ENCODE measurements at places on chromosomes 1 and 21.

DNA sequence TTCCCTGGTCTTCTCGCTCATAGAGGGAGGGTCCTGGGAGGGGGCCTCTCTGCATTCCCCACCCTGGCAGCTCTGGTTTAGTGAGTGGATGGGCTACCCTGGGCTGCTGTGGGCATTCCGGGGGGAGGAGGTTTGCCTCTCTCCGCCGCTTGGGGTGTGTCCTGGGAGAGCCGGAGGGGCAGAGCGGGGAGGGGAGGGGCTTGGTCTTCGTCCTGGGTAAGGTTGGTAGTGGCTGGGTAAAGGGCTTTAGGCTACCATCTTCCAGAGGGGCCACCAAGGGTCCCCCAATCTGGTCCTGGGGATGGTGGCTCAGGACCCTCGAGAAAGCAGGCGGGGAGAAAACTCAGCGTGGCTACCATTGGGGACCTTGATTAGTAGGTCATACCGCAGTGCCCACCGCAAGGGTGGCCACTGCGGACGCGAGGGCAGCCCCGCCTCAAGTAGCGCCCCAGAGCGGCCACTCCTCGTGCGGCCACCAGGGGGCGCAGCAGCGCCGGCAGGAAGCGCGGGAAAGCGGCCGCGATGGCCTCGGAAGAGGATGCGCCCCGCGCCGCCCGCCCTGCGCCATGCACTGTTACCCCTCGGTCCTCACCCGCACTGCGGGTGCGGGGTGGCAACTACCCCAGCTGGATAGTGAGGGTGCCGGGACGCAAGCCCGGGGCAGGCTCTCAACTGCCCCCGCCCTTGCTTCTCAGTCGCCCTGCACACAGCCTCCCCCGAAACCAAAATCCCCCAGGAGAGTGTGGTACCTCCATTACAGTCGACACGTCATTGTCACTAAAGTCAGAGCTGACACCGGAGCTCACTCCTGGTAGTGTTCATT lies 44.1 kb upstream of the SLC25A33 start:
- peak; percentile 67 for DNase-seq

GRCh38 chr1:90761781-90762589 lies 44.9 kb upstream of the BARHL2 start:
- no peak for DNase-seq

GRCh38 chr1:199020904-199021303 lies 382.1 kb downstream of the PTPRC start:
- DNase-seq: no peak

GRCh38 chr1:222896630-222897526 lies 82.0 kb downstream of the DISP1 start:
- peak; percentile 61 for DNase-seq

GRCh38 chr1:246283771-246284410 lies 223.2 kb downstream of the SMYD3 start:
- DNase-seq: no peak

DNA sequence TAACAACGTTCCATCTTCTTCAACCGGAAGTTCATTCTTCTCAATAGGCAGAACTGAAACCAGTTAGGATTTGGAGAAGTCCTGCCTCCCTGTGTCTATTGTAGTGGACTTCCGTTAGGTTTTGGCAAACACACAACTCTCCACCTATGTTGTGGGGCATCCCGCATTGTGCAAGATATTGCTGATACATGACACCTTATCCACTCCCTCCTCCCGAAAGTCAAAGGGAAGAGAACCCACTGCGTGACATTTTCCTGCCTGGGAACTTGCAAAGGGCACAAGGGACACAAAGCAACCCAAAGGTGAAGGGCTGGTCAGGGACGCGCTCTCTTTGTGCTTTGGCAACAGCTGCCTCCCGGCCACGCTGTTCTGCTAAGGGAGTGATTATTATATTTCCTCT lies 164.8 kb downstream of the TPR start:
- DNase-seq: no peak

- DNase-seq: no peak
These were observed 1.7 kb downstream of the CNTN2 start for GRCh38 chr1:205044741-205045140.

GRCh38 chr1:244065960-244066388 lies 14.9 kb downstream of the ZBTB18 start:
- DNase-seq: peak; percentile 87

DNA sequence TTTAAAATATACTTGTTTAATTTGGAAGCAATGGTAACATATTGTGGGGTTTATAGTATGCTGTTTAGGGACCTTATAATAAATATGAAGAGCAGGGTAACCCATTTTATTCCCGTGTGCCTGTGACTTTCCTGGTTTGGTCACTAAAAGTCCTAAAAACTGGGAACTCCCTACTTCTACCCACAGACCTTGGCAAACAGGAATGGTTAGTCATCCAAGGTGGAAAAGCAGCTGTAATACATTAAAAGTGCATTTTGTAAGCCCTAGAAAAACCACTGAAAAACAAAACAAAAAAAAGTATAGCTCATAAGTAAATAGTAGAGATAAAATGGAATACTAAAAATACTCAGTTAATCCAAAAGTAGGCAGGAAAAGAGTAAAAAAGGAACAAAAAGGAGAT lies 538.9 kb downstream of the LMO4 start:
- peak; percentile 79 for DNase-seq

DNA sequence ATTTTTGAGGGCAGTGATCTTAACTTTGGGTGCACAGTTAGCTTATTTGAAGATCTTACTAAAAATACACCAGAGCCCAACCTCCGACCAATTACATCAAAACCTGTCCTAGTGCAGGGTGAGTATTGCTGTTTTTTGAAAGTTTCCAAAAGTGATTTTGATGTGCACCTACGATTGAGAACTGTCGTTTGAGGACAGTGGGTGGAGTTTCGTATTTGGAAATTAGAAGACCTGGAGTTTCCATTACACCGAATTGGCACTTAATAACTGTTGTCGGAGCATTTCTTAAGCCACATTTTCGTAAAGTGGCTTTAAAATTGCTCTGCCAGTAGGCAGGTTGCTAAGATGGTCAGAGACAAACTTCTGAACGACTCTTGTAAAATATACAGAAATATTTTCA lies 1.1 kb downstream of the SOD1 start:
- DNase-seq: peak; percentile 47

DNA sequence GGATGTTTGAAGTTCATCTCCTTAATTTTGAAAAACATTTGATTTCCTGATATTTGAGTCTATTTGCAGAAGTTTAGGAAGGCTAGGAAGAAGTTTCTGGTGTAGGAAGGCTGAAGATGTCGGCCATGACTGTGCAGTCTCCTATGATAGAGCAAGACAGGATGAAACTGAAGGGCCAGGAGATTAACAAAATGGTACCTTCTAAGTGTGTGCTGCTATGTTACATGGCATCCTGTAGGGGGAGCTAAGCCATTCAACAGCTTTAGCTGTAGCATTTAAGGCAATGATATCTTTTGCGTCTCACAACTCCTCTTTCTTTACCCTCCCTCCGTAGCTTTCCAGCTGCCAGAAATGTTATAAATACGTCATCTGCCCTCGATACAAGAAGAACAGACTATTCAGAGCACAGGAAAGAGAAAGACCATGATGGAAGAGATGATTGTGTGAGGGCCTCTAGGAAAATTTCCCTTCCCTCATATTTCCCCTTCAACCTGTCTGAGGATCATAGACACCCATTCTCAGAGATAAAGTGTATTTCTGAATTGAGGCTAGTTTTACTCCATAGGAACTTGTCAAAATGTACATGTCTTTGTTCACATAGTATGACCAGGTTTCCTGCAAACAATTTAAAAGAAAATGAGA lies 61.1 kb downstream of the XCL1 start:
- DNase-seq: peak; percentile 50

- DNase-seq: no peak
These were observed 19.5 kb downstream of the LUZP1 start for GRCh38 chr1:23149114-23149513.

DNA sequence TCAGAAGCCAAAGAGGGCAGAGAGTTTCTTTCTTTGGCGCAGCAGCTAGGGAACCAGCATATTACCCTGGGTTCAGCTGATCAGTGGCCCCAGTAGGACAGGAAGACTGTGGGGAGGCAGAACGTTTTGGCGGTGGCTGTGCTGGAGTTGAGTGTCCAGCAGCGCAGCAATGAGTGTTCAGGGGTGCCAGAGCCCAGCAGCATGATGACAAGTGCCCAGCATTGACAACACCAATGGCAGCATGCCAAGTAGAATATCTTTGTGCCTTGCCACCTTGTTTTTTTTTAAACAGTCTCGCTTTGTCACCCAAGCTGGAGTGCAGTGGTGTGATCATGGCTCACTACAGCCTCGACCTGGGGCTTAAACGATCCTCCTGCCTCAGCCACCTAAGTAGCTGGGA lies 106.7 kb upstream of the CDC42BPA start:
- DNase-seq: no peak

- DNase-seq: no peak
These were observed 147.2 kb upstream of the SGIP1 start for GRCh38 chr1:66386712-66387111.

GRCh38 chr1:89837036-89837481 lies 16.2 kb downstream of the LRRC8D start:
- no peak for DNase-seq

GRCh38 chr1:57675776-57676175 lies 251.9 kb upstream of the DAB1 start:
- DNase-seq: no peak

GRCh38 chr1:88327391-88328267 lies 356.4 kb upstream of the PKN2 start:
- peak; percentile 92 for DNase-seq

DNA sequence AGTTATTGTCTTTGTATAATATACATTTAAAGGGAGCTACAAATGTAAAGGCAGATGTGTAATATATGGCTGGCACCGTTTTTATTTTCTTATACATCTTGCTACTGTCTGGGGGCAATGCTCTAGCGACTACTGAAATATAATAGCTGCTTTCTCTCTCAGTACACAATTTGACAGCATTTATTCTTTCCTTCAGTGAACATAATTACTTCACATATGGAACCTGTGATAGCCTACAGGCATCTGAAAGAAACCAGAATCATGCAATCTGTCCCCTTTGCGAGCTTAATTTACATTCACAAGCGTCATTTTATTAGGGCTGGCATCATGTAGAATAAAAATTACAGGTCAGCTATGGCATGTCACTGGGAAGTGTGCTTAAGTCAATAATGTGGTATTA lies 557.5 kb upstream of the PTBP2 start:
- no peak for DNase-seq

DNA sequence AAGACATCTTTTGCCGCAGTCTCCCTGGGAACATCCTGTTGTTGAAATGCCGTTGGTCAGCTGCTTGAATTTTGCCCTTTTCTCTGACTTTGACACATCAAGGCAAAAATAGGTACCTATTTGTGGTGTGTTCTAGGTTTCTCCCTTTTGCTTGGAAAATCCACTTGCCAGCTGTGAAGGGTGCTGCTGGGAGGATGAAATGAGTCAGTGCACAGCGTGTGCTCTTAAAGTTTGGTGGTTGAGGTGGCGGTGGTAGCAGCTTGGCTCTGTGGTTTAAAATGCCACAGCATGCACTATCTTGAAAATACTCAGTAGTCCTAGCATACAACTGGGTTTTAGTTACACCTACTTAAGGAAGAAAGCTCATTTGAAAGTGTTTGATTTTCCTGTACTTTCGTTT lies 183.8 kb downstream of the DHRS3 start:
- DNase-seq: peak; percentile 81

DNA sequence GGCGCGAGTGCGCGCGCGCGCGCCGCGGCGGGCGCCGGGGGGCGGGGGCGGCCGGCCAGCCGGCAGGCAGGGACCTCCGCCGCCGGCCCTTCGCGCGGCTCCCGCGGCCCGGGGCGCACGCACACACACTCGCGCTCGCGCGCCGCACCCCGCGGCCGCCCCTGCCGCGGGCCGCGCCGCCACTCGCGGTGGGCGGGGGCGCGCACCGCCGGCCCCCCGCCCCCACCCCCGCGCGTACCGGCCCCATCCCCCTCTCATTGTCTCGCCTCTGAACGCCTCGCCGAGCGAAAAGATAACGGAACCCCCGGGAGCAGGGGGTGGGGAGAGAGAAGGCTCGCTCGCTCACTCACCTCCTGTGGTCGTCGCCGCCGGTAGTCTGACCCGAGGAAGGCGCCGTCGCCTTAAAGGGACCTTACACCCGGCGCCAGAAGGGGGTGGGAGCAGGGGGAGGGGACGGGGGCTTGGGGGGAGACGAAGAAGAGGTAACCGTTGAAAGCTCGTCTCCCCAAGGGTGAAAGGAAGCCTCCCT lies 428 bp downstream of the POGZ start:
- DNase-seq: peak; percentile 83

GRCh38 chr1:119924948-119925898 lies 28.9 kb upstream of the ADAM30 start:
- DNase-seq: no peak

- peak; percentile 26 for DNase-seq
These were observed 37.7 kb downstream of the ODR4 start for GRCh38 chr1:186413319-186413718.

DNA sequence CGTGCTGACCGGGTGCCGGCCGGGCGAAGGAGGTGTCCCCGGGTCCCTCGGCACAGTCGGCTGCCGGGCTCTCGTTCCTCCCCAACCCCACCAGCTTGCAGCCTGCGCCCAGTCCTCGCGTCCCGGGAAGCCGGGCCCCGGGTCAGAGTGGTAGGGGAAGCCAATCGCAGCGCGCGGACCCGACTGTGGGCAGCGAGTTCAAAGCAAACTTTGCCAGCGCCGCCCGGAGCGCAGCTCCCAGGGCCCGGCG lies 328 bp downstream of the MYCL start:
- no peak for DNase-seq

GRCh38 chr1:53572815-53573173 lies 113.6 kb downstream of the DMRTB1 start:
- no peak for DNase-seq

- peak; percentile 20 for DNase-seq
These were observed 385.8 kb upstream of the DUSP10 start for GRCh38 chr1:222127526-222128152.

DNA sequence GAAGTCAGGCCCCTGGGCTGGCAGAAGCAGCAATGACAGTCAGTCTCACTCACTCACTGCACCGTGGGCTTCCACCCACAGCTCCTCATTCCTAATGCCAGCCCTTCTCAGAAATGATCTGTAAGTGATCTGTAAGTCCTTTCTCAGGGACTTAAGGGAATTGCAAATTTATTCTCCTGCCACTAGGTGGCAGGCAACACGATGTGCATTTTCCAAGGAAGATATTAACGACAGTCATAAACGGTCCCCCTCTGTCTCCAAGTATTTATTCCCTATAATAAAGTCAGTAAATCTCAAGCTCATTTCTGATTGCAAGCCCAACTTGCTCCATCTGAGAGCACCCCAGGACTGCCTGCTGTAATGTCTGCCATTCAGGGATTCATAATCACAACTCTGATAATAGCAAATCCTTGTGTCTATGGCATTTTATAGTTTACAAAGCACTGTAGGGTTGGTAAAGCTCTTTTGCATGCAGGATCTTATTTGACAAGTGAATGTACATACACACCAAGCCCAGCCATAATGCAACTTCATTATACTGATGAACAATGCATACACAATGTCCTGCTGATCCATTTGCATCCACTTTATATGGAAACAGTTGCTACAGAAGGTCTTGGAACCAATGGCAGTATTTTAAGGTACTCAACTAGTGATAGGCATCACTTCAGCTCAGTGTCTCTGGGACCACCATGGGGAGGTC lies 380.5 kb upstream of the CAMK1G start:
- DNase-seq: peak; percentile 60
